ENCODE measurements at places on chromosomes 12 and 14.

- DNase-seq = no peak
Measured at GRCh38 chr12:47247418-47247817, 167.7 kb upstream of the AMIGO2 start.

GRCh38 chr12:79191391-79191790, 326.8 kb downstream of the SYT1 start:
- no peak for DNase-seq

DNA sequence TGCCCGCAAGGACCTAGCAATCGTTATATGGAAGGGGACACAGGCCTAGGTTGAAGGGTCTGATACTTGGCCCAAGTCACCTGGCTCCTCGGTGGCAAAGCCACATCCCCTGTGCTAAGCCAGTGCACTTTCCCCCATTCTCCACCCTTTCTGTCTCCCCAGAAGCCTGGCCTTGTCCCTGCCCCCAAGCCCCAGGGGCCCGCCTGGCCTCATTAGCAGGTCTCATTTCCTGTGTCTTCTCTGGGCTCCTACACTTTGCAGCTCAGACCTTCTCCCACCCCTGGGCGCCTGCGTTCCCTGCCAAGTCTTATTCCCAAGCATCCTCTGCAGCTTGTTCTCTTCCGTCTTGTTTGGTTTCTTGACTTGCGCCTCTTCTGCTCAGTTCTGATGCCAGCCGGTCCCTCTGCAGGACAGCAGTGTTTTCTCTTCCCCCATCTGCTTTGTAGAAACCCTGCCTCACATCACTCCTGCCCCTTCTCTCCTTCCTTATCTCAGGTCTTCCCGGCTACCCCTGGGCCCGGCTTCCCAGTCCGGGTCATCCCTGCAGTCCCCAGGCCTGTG, 66.7 kb downstream of the SLC24A4 start:
- no peak for DNase-seq

DNA sequence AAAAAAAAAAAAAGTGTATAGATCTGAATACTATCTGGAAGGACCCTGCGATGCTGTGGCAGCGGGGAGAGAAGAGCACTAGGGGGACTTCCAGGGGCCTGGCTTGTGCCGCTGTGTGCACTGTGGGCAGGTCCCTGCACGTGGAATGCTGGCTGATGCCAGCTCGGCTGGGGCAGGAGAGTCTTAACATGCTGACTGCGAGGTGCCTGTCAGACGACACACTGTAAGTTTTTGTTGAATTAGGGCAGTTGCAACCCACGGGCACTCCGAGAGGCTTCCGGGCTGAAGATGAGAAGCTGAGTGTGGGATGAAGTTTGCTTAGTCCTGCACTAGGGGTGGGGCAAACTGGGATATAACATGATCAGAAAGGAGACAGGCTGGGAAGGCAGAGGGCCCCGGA, 10.7 kb downstream of the GLT1D1 start:
- DNase-seq = no peak

GRCh38 chr12:95118138-95118787, 44.8 kb upstream of the NR2C1 start:
- no peak for DNase-seq

DNA sequence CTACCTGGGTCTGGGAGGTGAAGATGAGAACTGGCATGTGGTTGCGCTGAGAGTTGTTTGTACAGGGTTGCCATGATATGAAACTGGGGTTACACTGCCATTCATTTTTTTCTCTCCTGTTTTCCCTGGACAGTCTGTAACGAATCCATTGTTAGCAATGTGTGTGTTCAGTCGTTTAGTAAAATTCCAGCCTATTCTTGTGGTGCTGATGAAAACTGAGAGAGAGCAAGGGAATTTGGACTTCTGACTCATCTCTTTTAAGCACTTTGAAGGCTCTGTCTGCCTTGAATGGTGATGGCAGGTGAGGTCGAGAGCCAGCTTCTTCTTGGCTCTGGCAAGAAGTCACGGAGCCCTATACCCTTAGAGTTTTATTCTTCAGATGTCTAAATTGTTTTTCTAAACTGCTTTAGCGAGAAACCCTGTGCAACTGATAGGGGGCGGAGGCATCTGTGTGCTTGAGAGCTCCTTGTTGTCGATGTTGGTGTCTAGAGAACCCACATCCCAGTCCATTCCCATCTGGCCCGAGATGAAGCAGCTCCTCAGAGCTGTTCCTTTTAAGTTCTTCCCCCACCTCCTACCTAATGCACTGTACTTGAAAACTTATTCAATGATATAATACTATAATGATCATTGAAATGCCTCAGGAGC, 204.4 kb downstream of the TMX1 start:
- DNase-seq = no peak

GRCh38 chr12:1367331-1368291, 226.8 kb downstream of the FBXL14 start:
- no peak for DNase-seq

- no peak for DNase-seq
Measured at GRCh38 chr12:89091293-89091841, 260.9 kb downstream of the DUSP6 start.

DNA sequence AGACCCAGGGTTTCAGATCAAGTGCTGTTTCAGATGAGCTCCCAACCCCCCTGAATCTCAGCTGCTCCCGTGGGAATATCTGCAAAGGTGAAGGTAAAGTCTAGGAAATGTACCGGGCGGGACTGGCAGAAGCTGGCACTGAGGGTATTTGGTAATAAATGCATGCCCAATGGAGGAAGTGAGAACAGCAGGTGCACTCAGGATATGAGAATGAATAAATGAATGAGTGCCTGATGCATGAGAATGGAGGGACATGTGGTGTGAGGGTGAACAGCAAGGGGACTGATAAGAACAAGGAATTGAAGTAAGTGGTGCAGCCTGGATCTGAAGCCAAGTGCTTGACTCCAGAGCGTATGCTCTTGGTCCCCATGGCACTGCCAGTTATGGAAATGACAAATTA, 11.6 kb downstream of the RAPGEF3 start:
- DNase-seq = no peak

GRCh38 chr14:56412468-56413434, 166.8 kb upstream of the TMEM260 start:
- DNase-seq = no peak

DNA sequence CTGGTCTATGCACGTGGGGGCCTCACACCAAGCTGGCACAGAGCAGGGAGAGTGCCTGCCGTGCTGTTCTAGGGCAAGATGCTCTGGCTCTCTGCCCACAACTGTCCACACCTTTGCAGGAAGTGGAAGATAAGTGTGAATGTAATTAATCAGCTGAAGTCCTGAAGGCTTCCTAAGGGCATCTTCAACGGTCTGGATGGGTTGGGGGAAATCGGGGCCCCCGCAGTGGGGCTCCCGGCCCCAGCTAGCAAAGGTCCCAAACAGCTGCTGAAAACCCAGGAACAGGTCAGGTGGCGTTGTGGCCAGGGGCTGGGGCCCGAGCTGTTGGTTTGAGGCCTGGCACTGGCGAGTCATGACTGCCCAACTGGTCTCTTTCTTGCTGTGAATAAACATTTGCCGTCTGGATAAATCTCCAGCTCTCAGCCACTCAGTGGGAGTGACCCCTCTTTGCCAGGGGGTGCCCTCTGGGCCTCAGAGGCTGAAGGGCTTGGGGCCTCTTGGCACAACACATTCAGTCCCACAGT, 6.7 kb upstream of the SLC25A29 start:
- DNase-seq = no peak

DNA sequence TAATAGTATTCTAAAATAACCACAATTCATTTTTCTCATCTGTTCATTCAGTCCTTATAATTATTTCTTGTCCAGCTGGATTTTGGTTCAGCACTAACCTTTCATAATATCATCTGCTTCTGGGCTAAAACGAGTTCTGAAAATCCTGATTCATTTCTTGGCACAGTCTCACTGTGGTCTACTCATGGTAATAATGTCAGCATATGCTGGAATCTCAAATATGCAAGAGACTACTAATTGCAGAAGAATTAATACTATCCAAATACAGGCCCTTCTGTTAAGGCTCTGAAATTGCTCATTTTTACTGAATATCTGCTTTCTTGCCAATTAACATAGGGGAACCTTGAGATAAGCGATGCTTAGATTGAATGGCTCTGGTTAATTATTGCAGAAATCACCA, 597.1 kb downstream of the RPL10L start:
- DNase-seq = no peak

- DNase-seq = no peak
Measured at GRCh38 chr12:108565976-108566375, 3.6 kb downstream of the ISCU start.

GRCh38 chr14:50366589-50366988, 30.1 kb downstream of the CDKL1 start:
- DNase-seq = no peak

DNA sequence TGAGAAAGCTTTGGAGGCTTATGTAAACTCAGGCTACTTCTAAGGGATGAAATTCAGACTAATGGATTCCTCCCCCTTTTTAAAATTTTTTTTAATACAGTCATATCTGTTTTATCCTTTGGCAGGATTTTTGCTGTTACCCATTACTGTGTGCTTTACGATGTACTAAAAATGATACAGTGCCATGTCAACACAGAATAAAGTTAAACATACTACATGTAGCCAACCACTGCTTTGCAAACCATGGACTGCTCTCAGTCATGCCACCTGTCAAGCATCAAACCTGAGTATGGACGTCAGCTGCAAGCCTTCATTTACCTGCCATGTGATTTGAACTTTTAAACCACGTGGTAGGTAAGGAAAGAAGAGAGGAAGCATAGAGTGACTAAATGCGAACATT, 325.8 kb downstream of the FUT8 start:
- DNase-seq = no peak

DNA sequence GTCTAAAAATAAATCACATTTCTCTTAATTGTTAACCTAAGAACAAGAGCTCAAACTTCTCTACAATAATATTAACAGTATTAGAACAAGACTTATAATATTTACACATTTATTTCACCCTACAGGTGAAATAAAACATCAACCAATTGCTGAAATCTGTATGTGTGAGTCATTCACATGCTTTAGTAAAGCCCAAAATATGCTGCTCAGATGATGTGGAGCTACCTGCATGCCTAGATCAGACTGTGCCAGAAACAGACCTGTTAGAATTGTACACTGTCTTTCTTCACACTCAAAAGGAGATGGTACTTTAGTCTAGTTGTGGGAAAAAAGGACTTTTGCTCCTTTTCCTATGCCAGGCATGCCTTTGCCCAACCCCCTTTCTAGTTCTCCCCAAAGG, 54.7 kb downstream of the RPS6KA5 start:
- DNase-seq = no peak

- DNase-seq = no peak
Measured at GRCh38 chr12:118842866-118843265, 138.5 kb upstream of the SRRM4 start.

DNA sequence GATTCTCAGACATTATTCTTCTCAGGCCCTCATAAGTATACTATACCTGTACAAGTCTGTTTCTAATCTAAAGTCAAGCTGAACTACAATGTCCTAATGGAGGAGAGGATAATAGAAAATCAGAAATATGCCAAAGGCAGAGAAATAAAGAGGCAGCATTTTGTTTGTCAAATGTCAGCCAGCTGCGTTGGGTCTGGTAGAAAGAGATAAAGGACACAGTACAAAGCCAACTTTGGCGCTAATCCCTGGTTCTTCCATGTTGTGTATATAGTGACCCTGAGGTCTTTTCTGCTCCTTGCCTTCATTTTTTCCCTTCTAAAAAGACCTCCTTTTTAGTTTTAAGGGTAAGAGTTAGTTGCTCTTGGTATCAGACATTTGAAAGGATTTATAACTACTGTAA, 103.1 kb downstream of the PRICKLE1 start:
- DNase-seq = no peak

DNA sequence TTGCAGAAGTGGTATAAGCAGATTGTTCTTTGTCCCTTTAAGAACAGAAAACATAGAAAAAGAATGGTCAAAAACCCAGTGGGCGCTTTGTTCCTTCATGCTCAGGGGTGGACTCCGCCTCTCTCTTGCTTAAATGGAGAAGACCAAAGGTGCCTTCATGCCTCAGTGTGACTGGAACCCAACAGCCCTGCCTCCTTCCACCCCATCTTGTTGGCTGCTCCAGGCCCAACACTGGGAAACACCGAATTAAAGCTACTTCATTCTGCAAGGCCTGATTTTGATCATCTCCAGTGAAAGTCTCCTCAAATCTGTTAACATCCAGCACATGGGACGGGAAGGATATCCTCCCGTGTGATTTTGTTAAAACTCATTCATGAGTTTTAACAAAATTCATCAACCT, 103.7 kb downstream of the BCL11B start:
- DNase-seq = no peak

- no peak for DNase-seq
Measured at GRCh38 chr12:118650586-118650960, 274.2 kb downstream of the SUDS3 start.

DNA sequence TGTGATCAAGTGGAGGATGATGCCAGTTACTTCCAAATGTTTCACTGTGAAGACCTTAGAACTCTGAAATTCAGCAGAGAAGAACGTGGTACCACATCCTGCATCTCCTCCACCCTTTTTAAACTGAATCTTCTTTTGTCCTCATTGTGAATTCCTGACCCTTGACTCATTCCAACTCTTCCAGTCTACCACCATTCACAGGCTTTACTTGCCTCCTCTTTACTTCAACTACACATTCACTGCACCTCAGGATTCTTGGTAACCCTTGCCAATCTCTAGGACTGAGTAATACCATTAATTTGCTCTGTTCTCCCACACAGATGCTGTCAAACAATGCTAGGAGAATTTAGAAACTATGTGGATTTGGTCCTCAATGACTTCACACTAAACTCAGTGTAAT, 37.3 kb downstream of the PPP1R12A start:
- DNase-seq = no peak

DNA sequence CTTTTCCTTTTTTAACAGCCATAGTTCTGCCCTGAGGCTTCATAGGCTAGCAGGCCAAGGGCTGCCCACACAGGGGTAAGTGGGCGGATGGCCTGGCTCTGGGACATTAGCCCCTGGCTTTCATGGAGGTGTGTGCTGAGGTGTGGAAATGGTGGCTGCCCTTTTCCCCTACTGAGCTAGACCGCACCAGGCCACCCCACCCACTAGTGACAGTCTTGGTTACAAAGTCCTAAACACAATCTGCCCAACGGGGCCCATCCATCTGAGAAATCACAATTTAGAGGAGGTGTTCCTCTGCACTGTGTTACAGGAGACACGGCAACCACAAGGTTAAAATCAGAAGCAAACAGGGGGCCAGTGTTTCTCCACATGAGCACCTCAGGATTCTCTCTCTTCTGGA, 35.6 kb downstream of the APPL2 start:
- no peak for DNase-seq

GRCh38 chr12:85569261-85569660, 266.9 kb downstream of the RASSF9 start:
- DNase-seq = no peak

- no peak for DNase-seq
Measured at GRCh38 chr12:84986117-84986516, 50.0 kb downstream of the TSPAN19 start.

GRCh38 chr12:71007781-71008404, 87.4 kb upstream of the PTPRR start:
- no peak for DNase-seq

- peak; percentile 33 for DNase-seq
Measured at GRCh38 chr14:69712599-69713088, 54.3 kb upstream of the SRSF5 start.

DNA sequence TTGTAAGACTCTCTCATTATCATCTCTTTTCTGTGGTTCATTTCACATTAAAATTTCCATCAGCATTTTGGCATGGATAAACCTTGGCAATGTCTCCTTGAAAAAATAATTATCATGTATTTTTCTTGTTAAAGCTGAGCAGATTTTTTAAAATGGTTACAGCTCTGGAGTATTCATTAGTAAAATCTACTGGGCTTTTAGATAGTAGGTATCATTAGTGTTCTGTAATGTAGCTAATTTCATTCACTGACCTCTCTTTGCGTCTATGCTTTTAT, 36.9 kb upstream of the CDK17 start:
- no peak for DNase-seq
